Fibroblast of lung (primary cell): ENCODE measurements at places on chromosomes 12 and 14.

- H3K27ac ChIP-seq, result no peak overlapping the region
- peaks cover 9% of the 10 kb centered on the region for H3K27me3 ChIP-seq
- H3K36me3 ChIP-seq, result no peaks in the 10 kb centered on the region
Observed at GRCh38 chr12:69623970-69624369, 13.3 kb upstream of the LRRC10 start.

- no peak overlapping the region for H3K4me3 ChIP-seq
- H3K27me3 ChIP-seq, result no peaks in the 10 kb centered on the region
- no peak for DNase-seq
- H3K36me3 ChIP-seq, result no peaks in the 10 kb centered on the region
- no peaks in the 10 kb centered on the region for H3K4me1 ChIP-seq
- H3K27ac ChIP-seq, result no peak overlapping the region
Observed at GRCh38 chr12:59812716-59813115, 216.9 kb downstream of the SLC16A7 start.

DNA sequence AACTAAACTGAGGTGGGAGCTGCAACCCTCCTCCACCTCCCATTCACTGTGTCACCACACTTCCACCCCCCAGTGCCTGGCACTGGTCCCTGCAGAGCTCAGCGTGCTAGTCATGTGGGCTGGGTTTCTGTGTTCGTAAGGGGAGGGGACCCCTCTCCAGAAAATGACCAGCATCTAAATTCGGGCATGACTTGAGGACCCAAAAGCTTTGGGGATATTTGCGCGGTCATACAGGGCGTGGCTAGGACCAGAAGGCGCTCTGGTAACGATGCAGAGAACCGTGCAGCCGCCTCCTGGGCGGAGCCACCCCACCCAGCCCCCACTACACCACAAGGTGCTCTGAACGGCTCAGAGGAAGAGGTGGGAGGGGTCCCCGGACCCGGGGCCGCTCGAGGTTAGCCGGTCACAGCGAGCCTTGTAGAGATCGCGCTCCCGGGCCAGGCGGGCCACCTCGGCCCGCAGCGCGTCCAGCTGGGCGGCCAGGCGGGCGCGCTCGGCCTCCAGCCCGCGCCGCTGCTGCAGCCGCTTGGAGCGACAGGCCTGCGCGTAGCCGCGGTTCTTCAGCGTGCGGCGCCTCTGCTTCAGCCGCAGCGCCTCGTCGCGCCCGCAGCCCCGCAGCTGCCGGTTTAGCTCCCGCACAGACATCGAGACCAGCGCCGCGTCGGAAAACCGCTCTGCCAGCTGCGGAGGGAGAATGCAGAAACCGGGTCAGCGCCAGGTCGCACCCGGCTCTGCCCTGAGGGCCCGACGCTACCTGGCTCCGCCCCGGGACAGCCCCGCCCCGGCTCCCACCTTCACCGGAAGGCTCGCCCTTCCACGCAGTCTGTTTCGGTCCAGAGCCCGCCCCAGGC lies 9.8 kb downstream of the CPNE6 start:
- H3K27ac ChIP-seq, result no peak overlapping the region
- H3K4me1 ChIP-seq, result peaks cover 3% of the 10 kb centered on the region
- no peaks in the 10 kb centered on the region for H3K36me3 ChIP-seq
- H3K27me3 ChIP-seq, result peaks cover 26% of the 10 kb centered on the region
- DNase-seq, result no peak

GRCh38 chr12:68939505-68939904 lies 6.5 kb upstream of the CPM start:
- no peak for DNase-seq
- H3K4me1 ChIP-seq, result no peaks in the 10 kb centered on the region
- no peaks in the 10 kb centered on the region for H3K36me3 ChIP-seq

- no peak overlapping the region for H3K27ac ChIP-seq
- DNase-seq, result no peak
- H3K27me3 ChIP-seq, result no peaks in the 10 kb centered on the region
- H3K4me3 ChIP-seq, result no peak overlapping the region
Observed at GRCh38 chr14:97930166-97930565, 1133.0 kb downstream of the VRK1 start.

- H3K27ac ChIP-seq, result no peak overlapping the region
- H3K4me3 ChIP-seq, result no peak overlapping the region
- H3K36me3 ChIP-seq, result no peaks in the 10 kb centered on the region
- no peaks in the 10 kb centered on the region for H3K27me3 ChIP-seq
- DNase-seq, result no peak
Observed at GRCh38 chr14:97198813-97199212, 401.6 kb downstream of the VRK1 start.

DNA sequence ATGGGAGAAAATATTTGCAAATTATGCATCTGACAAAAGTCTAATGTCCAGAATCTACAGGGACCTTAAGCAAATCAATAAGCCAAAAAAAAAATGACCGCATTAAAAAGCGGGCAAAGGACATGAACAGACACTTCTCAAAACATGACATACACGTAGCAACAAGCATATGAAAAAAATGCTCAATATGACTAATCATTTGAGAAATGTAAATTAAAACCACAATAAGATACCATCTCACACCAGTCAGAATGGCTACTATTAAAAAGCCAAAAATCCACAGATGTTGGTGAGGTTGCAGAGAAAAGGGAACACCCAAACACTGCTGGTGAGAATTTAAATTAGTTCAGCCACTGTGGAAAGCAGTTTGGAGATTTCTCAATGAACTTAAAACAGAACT lies 16.1 kb downstream of the PAWR start:
- no peaks in the 10 kb centered on the region for H3K27me3 ChIP-seq
- no peak overlapping the region for H3K4me3 ChIP-seq
- H3K36me3 ChIP-seq, result no peaks in the 10 kb centered on the region
- no peaks in the 10 kb centered on the region for H3K4me1 ChIP-seq
- peak; percentile 86 for DNase-seq

DNA sequence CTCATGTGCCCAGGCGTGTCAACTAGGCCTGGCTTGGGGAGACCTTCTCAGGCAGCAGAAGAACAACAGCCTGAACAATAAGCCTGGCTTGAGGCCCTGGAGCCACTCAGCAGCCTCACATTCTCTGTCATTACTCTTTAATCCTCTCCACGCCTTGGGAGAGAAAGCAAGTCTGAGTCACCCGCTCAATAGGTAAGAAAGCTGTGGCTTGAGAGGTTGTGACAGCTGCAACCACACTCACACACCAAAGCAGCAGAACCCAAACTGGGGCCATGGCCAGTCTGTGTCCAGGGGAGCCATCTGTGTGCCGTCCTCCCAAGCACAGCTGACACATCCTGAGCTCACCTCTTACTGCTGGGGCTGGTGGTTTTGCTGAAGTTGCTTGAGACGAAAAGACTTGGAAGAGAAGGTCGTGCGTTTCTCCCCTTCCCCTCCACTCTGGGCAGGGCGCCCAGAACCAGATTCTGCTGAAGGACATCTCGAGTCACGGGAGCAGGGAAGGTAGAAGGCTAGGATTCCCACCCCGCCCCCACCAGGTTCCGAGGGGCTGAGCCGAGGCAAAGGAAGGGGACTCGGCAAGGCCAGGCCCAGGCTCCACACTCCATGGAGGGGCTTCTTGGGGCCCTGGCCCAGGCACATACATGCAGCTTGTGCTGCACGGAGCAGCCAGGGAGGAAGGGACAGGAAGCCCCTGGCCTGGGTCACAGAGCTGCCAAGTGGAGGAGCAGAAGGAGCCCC lies 5.5 kb downstream of the TMEM63C start:
- H3K27me3 ChIP-seq, result peaks cover 12% of the 10 kb centered on the region
- no peaks in the 10 kb centered on the region for H3K36me3 ChIP-seq
- H3K4me3 ChIP-seq, result no peak overlapping the region
- H3K27ac ChIP-seq, result no peak overlapping the region
- H3K4me1 ChIP-seq, result no peaks in the 10 kb centered on the region
- peak; percentile 93 for DNase-seq

DNA sequence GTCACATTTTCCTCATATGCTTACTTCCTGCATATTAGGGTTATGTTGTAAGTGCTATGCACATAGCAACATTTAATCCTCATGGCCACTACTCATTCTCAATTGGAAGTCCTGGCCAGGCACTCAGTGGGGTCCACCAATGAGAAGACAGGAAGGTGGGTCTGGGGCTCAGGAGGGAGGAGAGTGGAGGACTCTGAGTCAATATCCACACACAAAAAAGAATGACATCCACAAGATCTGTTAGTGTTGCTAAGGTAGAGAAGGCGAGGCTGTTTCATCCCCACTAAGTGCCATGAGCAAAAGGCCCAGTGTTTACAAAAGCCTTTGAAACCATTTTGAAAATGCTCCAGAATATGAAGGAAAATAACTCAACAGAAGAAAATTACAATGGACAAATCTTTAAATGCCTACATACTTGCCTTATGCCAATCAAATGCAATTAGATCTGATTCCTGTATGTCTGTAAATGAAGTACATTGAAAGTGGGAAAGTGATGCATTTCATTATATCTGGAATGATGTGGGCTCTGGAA lies 53.9 kb downstream of the EID3 start:
- H3K27me3 ChIP-seq, result no peaks in the 10 kb centered on the region
- H3K36me3 ChIP-seq, result peaks cover 7% of the 10 kb centered on the region
- no peak overlapping the region for H3K27ac ChIP-seq
- H3K4me1 ChIP-seq, result no peaks in the 10 kb centered on the region
- H3K4me3 ChIP-seq, result no peak overlapping the region
- peak; percentile 63 for DNase-seq

DNA sequence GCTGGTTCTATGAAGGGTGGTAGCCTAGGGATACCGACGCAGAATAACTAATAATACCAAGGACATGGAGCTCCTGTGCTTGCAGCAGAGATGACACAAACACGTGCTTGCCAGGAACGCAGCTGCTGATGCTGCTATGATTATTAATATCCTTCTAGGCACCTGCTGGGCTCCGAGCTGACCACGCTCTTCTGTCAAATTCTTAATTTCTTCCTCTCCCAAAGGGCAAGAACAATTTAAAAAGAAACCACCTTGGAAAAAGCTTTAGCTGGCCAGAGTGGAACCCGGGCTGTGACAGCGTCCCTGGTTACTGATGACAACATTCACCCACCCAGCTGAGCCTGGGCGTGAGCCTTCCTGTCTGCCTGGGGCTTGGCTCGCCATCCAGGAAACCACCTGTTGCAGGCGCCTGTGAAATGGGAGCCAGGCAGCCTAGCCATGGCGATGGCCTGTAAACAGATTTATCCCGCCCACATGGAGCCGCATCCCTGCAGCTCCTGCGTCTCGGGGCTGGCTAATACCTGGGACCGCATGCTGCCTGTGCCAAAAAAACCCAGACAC lies 28.8 kb downstream of the CLMN start:
- H3K27ac ChIP-seq, result no peak overlapping the region
- H3K36me3 ChIP-seq, result no peaks in the 10 kb centered on the region
- peaks cover 9% of the 10 kb centered on the region for H3K4me1 ChIP-seq
- DNase-seq, result no peak
- H3K27me3 ChIP-seq, result no peaks in the 10 kb centered on the region

DNA sequence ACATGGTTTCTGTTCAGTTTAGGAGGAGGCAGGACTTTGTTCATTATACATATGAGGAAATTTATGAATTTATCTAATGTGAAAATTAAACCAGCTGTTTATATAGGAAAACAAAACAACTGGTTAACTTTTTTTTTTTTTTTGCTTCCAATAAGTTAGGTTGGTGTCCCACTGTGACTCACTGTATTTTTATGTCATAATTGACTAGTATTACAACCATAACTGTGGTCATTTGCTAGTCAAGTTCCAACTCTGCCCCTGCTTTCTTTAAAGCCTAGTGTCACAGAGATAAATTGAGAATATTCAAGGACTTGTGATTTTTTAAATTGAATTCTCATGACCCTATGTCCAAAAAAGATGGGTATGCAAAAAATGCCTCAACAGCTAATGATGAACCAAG lies 227.7 kb downstream of the BCAT1 start:
- no peak overlapping the region for H3K4me3 ChIP-seq
- DNase-seq, result peak; percentile 11
- H3K27ac ChIP-seq, result no peak overlapping the region
- H3K4me1 ChIP-seq, result peaks cover 2% of the 10 kb centered on the region
- no peaks in the 10 kb centered on the region for H3K36me3 ChIP-seq

GRCh38 chr12:66860752-66861750 lies 182.2 kb upstream of the GRIP1 start:
- H3K4me3 ChIP-seq, result no peak overlapping the region
- no peak overlapping the region for H3K27ac ChIP-seq
- peak; percentile 36 for DNase-seq

DNA sequence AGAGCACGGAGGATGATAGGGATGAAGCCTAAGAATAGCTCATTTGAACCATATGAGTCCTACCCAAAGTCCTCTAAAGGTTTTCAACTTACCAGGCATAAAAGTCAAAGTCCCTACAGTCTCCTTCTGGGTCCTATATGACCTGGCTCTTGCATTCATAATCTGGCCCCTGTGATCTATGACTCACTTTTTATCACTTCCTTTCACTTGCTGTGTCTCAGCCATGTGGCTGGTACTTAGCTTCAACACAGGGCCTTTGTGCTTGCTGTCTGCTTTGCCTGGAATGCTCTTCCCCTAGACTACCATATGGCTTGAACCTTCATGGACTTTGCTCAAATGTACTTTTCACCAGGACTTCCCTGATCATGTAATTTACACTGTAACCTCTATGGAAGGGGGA lies 137.6 kb upstream of the TMTC1 start:
- H3K36me3 ChIP-seq, result no peaks in the 10 kb centered on the region
- peak; percentile 62 for DNase-seq
- no peak overlapping the region for H3K4me3 ChIP-seq
- no peak overlapping the region for H3K27ac ChIP-seq
- no peaks in the 10 kb centered on the region for H3K27me3 ChIP-seq

DNA sequence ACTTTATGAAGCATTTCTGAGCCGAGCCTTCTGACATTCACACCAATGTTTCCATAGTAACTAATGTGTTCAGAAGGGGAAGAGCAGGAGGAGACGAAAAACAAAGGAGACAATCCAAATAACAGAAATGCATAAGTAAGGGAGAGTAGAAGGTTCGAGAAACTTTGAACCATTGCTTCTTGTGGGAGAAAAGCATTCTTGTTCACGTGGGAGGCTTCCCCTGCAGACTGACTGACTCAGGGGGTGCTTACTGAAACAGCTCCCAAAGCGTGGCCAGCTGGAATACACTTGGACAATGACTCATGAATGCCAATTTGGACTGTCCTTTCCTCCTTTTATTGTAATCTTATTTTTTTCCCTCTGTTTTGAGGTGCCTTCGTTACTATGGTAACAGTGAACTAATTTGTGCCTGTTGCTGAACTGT lies 73.9 kb downstream of the NEDD1 start:
- peak; percentile 68 for DNase-seq
- no peaks in the 10 kb centered on the region for H3K36me3 ChIP-seq
- H3K4me3 ChIP-seq, result no peak overlapping the region
- H3K27ac ChIP-seq, result no peak overlapping the region
- H3K27me3 ChIP-seq, result peaks cover 3% of the 10 kb centered on the region

DNA sequence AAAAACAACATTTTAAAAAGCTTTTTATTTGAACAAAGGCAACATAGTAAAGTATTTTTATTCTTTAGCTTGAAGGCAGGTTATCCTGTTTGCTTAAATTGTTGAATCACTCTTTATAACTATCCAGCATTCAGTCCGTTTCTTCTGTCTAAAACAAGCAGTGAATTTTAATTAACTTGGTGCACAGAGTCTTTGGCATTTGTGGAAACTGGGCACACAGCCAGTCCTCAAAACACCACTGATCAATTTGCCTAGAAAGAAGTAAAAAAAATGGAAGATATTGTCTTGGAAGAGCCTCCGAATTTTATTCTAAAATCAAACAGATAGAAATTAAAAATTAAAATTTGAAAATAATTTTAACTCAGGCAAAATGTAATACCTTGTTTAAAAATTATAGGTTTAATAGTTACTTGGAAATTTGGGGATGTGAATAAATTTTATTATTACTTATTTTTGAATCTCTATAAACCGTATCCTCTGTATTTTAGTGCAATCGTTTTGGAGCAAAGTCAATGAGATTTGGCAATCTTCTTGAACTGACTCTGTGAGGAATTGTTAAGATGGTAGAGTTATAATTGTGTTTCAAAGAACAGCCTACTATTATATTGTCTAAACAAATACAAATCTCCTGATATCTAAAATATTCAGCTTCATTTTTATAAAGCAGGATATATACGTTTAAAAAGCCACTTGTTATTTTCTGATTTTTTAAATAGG lies 927.0 kb downstream of the SLC16A7 start:
- no peak for DNase-seq
- no peaks in the 10 kb centered on the region for H3K36me3 ChIP-seq
- H3K4me3 ChIP-seq, result no peak overlapping the region
- H3K27ac ChIP-seq, result no peak overlapping the region
